Stimulated activated CD4-positive, alpha-beta T cell treated with anti-CD3 and anti-CD28 coated beads, Interleukin-1b, Interleukin-23, amount 100 ng/mL, for 1 hour (primary cell): ENCODE measurements at places on chromosomes 4 and X.

DNA sequence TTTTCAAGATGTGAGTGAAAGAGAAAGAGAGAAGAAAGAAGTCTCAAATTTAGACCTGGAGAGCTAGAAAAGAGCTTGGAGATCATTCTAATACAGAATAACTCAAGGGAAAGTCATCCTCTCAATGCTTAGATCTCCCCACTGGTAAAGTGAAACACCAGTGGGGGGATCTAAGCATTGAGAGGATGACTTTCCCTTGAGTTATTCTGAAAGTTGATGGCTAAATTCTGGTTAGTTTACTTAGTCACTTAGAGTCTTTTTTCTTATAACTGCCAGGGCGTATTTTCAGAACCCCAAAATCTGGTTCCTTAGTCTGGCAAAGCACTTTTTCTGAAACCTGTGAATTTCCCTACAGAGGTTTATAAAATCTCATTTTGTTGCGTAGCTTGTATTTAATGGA lies 198.6 kb downstream of the ARHGAP24 start:
- no peak for DNase-seq

- DNase-seq, result no peak
These were observed 17.0 kb downstream of the ADD1 start for GRCh38 chr4:2860391-2861348.

GRCh38 chrX:148363471-148364235 lies 136.8 kb upstream of the AFF2 start:
- DNase-seq, result no peak

- DNase-seq, result no peak
These were observed 18.2 kb downstream of the UBE2D3 start for GRCh38 chr4:102809190-102809589.

GRCh38 chrX:22433292-22434070 lies 160.8 kb downstream of the CBLL2 start:
- DNase-seq, result no peak

DNA sequence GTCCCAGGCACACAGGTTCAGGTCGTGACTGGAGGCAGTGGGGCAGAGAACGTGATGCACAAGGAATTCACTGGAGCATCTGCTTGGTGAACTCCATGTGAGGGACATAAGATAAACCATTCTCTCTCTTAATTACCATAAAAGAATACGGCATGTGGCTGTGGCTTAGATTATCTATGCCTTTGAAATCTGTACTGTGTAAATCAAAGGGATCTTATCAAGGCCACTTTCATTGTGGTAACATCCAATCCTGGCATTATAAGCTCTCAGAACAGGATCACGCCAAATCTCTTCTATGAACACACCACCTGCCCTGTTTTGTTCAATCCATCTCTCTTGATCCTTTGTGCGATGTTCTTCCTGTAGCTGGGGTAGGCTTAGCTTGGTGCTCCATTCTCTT lies 192.3 kb downstream of the SPATA18 start:
- DNase-seq, result no peak

- DNase-seq, result no peak
These were observed 160.0 kb downstream of the FHIP1A start for GRCh38 chr4:151568966-151569365.

- DNase-seq, result no peak
These were observed 1.1 kb downstream of the SLIT2 start for GRCh38 chr4:20252656-20253282.

- no peak for DNase-seq
These were observed at the start of gene ENAM for GRCh38 chr4:70628444-70628843. Gene ENAM (plus strand): TSS chr4:70628744. CDS start chr4:70629501, 757 bp downstream.

- no peak for DNase-seq
These were observed 224.7 kb upstream of the PPP1R2C start for GRCh38 chrX:43002526-43003203.

DNA sequence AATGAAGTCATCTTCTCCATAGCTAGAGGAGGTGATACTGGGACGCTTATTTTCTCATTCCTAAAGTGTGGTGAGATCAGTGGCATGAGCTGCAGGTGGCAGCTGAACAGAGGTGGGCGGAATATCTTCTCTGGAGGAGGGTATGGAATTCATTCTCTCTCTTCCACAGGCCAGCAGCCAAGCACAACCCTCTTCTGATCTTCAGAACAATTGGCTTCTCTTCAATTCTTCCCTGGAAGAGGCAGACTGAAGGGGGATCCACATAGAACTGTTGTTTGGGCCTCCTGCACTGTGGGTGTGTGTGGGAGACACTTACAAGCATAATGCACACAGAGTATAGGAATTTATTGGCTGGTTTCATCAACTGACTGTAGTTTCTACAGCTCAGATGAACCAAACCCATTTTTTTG lies 180.4 kb upstream of the RASGEF1B start:
- no peak for DNase-seq

- peak; percentile 39 for DNase-seq
These were observed 4.0 kb upstream of the ZNF518B start for GRCh38 chr4:10461091-10461849.

- DNase-seq, result no peak
These were observed 46.4 kb downstream of the BEX1 start for GRCh38 chrX:103017542-103017941.

DNA sequence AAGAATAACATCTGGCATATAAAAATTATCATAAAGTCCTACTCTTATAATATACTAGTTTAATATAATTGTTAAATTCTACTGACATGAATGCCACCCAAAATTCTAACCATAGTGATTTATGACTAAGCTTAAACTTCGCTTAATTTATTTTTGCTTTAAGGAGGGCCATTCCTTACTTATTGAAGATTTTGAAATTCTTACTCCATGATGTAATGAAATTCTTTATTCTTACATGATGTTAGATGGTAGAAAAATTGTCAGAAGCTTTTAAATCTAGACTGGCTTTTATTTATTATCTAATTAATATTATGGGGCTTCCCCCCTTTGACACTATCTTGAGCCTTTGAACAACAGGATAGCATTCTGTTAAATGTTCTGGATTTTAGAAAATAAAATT lies 19.5 kb upstream of the SUPT20HL2 start:
- no peak for DNase-seq

GRCh38 chr4:77104791-77105540 lies 29.2 kb upstream of the CCNI start:
- DNase-seq, result no peak

DNA sequence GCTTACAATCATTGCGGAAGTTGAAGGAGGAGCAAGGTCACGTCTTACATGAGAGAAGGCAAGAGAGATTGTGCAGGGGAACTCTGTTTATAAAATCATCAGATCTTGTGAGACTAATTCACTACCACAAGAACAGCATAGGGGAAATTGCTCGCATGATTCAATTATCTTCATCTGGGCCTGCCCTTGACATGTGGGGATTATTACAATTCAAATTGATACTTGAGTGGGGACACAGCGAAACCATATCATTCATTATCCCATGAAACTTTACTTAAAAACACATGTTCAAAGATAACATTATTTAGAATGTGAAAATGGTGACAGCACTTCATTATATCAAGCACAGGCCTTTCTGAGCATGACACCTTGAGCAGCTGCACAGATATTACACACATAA lies 1087.8 kb downstream of the C4orf33 start:
- DNase-seq, result no peak

DNA sequence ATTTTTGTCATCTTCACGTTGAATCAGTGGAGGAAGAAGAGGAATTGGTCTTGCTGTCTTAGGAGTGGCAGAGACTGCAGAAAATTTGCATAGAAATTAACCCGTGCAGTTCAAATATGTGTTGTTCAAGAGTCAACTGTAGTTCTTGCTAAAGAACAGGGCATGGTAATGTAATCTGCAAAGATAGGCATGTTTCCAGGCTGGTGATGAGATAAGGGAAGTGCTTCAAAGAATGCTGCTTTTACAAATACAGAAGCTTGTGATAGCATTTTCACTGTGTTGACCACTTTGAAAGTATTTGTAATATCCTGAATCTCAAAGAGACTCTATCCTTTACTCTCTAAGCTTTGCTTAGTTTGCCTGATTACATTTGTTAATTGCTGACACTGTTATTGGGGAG lies 60.1 kb downstream of the PRRG1 start:
- DNase-seq, result no peak

DNA sequence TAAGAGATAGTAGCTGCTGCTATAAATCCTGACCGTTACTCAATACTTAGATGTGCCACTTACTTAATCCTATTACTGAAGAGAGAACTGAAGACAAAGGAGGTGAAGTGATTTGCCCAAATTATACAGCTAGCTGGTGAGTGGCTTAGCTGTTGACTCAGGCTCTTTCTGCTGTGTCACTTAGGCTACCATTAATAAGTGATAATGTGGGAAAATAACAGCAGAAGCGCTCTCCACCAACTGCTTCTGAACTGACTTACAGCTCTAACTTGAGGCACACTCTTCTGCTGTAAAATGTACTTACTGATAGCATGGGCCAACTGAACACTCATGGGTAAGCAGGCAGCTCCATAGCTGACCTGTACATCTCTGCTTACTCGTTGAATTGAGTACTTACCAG lies 7.5 kb upstream of the KLHL5 start:
- DNase-seq, result no peak

DNA sequence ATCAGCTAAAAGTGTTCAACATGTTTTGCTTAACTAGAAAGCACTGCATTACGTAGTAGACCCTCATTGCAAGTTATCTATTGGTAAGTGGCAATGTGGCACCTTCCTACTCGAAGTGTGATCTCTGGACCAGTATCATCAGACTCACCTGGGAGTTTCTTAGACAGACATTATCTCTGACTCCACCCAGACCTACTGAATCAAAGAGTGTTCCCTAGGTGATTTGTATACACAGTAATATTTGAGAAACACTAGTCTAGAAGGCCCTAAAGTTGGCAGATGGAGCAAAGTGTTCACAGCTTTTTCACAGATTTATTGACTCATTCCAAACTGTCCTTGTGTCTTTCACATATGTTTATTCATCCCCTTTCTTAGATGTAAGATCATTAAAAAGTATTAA lies 35.7 kb downstream of the SHROOM4 start:
- no peak for DNase-seq
